ENCODE measurements at places on chromosomes 16 and 17. TPM values are rescaled to one million over a fixed set of nuclear protein-coding genes. Genes with fewer than 3 reads are reported as not detected.

GRCh38 chr16:85151603-85152413 is 39.5 kb upstream of the CIBAR2 start:
- no peaks in the 10 kb centered on the region for H3K36me3 ChIP-seq
- peaks cover 4% of the 10 kb centered on the region for H3K4me1 ChIP-seq
- no peak overlapping the region for H3K27ac ChIP-seq
- DNase-seq: no peak
- H3K27me3 ChIP-seq: peaks cover 2% of the 10 kb centered on the region
- no peak overlapping the region for H3K4me3 ChIP-seq

DNA sequence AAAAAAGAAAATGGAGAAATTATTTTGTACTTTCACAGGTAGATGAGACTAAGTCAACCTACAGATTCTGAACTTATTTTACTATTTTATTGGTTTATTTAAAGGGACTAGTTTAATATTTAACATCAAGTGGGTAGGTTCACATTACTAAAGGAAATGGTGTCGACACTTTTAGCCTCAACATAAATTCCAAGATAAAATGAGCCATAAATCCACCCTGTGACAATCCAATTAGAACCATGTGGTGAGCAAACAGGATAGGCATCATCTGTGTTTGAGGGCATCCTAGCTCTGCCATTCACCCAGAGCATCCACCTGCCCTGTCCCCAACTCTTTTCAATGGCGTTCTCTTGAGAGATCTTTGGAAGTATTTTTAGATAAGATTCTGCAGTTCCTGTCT is 92.8 kb upstream of the PMFBP1 start:
- DNase-seq: no peak
- H3K36me3 ChIP-seq: no peaks in the 10 kb centered on the region
- no peaks in the 10 kb centered on the region for H3K27me3 ChIP-seq
- no peaks in the 10 kb centered on the region for H3K4me1 ChIP-seq
- no peak overlapping the region for H3K27ac ChIP-seq
- H3K4me3 ChIP-seq: no peak overlapping the region

DNA sequence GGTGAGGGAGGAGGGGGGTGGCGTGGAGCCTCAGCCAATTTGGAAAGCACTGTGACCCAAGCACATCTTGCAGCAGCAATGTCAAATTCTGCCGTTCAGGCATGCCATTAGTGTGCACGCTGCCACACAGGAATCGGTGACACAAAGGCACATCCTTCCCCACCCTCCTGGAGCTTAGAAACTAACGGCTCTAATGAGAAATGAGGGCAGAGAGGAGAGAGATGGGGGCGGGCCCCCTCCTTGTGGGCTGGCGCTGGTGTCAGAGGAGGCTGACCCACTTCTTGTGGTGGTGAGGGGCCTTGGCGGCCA is 94.8 kb downstream of the RTN4RL1 start:
- DNase-seq: no peak
- H3K36me3 ChIP-seq: no peaks in the 10 kb centered on the region
- no peak overlapping the region for H3K4me3 ChIP-seq
- no peaks in the 10 kb centered on the region for H3K27me3 ChIP-seq
- no peak overlapping the region for H3K27ac ChIP-seq
- H3K4me1 ChIP-seq: no peaks in the 10 kb centered on the region

PRR15L gene
- total RNA-seq: 0.38 TPM

CYBA gene
- 200 TPM for total RNA-seq

CISD3 gene
- total RNA-seq: 10.3 TPM

Measured in thymus (tissue), 14 donors.